Neural progenitor cell (in vitro differentiated cells): ENCODE measurements at places on chromosomes 16 and 17. TPM values are rescaled to one million over a fixed set of nuclear protein-coding genes. Genes with fewer than 3 reads are reported as not detected.

- DNase-seq: no peak
Measured at GRCh38 chr16:59432896-59433295, 698.8 kb upstream of the GOT2 start.

- no peak for DNase-seq
Measured at GRCh38 chr16:11439790-11440656, 94.8 kb downstream of the RMI2 start.

DNA sequence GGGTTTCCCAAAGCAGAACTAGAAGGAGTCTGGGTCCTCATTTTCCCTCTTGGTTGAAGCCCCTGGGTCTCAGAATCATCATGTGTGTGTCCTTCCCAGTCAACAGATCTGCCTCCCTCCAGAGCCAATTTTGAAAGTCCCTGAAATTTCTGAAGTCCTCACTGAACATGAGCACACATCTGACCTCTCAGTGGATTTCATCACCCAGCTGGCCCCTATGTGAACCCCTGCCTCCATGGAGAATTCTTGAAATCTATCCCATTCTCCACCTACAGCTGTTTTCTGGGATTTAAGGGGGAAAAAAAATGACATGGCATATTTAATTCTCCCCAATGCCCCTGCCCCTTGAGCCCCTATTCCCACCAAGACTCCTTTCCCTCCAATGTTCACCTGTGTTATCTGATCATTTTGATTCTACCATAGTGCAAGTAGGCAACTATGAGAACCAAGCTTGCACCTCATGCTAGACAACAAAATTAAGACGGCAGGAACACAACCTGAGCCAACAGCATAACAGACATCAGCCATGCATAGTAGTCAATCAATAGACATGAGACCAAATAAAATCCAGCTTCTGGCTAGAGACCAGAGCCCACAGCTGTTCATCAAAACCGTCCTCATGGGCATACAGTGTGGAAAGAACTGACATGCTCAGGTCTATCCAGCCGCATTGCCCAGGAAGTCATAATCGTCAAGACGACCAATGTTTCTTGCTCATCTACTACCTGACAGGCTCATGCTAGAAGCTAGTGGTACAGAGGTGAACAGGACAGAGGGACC is 14.9 kb downstream of the SOX9 start:
- DNase-seq: no peak

- no peak for DNase-seq
Measured at GRCh38 chr17:43552229-43552837, 6.2 kb upstream of the ETV4 start.

The EXOC3L1 gene
- not detected in 2 replicates for total RNA-seq

- DNase-seq: no peak
Measured at GRCh38 chr16:86419518-86419917, 90.8 kb upstream of the FOXF1 start.

GRCh38 chr17:20200016-20200795 is 191.0 kb downstream of the SPECC1 start:
- DNase-seq: peak; percentile 13

GRCh38 chr16:28051486-28051885 is 12.0 kb downstream of the GSG1L start:
- DNase-seq: no peak

The KRT12 gene
- not detected in 2 replicates for total RNA-seq

The ABCA10 gene
- 0.09 and 0.21 TPM in 2 replicates for total RNA-seq

GRCh38 chr17:70168977-70169708 is at the start of gene KCNJ2:
Gene KCNJ2, plus strand, starts transcription at chr17:70169532. Its CDS starts 5,508 bp downstream, at chr17:70175040.
- DNase-seq: peak; percentile 95

DNA sequence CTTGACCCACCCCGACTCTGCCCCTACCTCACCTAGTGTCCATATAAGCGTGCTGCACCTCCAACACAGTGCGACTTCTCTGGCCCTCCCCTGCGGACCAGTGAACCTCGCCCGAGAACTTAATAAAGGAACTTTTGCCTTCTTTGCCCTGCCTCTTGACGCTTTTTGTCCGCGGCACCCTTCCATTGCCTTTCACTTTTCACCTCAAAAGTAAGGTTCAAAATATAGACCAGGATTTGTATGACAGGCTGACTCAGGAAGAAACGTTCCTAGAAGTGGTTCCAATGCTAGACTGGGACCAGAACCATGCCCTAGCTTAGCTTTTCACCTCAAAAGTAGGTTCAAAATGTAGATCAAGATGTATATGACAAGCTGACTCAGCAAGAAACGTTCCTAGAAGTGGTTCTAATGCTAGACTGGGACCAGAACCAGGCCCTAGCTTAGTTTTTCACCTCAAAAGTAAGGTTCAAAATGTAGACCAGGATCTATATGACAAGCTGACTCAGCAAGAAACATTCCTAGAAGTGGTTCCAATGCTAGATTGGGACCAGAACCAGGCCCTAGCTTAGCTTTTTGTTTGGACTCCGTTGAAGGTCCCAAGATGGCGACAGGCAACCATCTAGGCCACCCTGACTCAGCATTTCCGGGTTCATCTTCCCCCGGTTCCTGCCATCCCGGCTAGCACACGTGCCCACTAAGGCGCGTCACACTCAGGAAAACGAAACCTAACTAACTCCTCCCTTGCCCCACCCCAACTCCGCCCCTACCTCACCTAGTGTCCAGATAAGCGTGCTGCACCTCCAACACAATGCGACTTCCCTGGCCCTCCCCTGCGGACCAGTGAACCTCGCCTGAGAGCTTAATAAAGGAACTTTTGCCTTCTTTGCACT is 51.0 kb upstream of the TMEM97 start:
- no peak for DNase-seq

The SCNN1B gene
- total RNA-seq: not detected in 2 replicates

- no peak for DNase-seq
Measured at GRCh38 chr17:28612531-28612930, 1.5 kb downstream of the RSKR start.

DNA sequence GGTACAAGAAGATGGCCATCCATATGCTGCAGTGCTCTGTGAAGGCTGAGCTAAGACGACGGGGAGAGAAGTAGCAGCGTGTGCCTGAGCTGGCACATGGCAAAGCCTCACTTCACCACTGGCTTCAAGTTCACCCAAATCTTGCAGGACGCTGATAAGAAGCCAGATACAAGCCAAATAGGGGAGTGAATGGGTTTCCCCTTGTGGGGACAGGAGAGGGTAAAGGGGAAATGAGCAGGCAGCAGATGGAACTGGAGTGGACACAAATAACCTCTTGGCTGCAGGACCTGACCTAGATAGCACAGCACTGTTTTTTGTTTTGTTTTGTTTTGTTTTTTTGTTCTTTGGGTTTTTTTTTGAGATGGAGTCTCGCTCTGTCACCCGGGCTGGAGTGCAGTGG is 21.0 kb upstream of the PITPNA start:
- no peak for DNase-seq

DNA sequence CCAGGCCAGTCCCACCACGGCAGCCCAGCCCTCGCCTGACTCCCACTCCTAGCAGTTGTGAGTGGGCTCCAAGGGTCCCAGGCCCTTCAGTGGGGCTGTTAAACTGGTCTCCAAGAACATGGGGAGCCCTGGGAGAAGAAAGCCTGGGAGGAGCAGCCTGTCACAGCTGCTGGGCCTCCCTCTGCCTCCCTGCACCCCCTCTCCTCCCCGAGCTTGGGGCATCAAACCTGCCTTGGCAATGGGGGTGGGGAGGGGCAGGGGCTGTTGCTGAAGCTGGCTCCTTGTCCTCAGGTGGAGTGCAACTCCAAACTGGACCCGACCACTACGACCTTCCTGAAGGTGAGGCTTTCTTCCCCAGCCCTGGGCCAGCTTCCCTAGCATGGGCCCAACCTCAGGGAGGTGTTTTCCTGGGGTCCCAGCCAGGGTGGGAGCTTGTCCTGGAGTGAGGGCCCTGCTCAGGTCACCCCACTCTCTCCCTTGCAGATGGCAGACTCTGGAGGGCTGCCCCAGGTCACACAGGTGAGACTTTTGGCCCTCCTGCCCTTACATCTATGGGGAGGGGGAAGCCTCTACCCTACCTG is 6.6 kb upstream of the SETD6 start:
- no peak for DNase-seq

GRCh38 chr17:33531311-33531710 is 238.2 kb upstream of the ASIC2 start:
- no peak for DNase-seq

The NOD2 gene
- total RNA-seq: 0.22 TPM in 1 of 2 replicates, not detected in the other

The SPIRE2 gene
- total RNA-seq: 6.5 and 9.0 TPM in 2 replicates

DNA sequence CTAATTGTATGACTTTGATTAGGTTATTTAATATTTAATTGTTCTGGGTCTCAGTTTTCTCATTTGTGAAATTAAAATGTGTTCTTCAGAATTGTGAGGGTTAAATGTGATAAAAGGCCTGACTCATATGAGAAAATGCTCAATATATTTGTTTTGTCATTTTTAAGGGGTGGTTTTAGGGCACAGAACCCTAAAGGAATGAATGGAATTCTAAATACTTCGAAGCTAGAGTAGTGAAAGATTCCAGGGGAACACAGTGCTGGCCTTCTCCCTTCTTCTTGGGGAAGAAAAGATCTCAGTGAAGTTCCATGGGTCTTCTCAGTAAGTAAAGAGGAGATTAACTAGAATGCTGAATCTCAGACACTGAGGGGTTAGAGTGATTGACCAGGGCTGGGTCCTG is 3.9 kb upstream of the SMPD3 start:
- DNase-seq: no peak

The ABCC12 gene
- total RNA-seq: 0.06 and 0.12 TPM in 2 replicates

GRCh38 chr16:50588276-50588675 is 40.1 kb downstream of the NKD1 start:
- peak; percentile 32 for DNase-seq

The C16orf74 gene
- total RNA-seq: 1.1 TPM in 1 of 2 replicates, not detected in the other

GRCh38 chr16:68980695-68981315 is 124.6 kb upstream of the HAS3 start:
- DNase-seq: no peak

GRCh38 chr17:77734371-77735080 is 224.0 kb upstream of the TNRC6C start:
- DNase-seq: peak; percentile 76

The RHBDF1 gene
- total RNA-seq: 11.0 and 24.4 TPM in 2 replicates

The RNF40 gene
- 45.6 and 77.3 TPM in 2 replicates for total RNA-seq

The FOXC2 gene
- total RNA-seq: not detected in 2 replicates

The CHCT1 gene
- total RNA-seq: 0.77 TPM in 1 of 2 replicates, not detected in the other

The HAS3 gene
- 2.5 and 3.3 TPM in 2 replicates for total RNA-seq

DNA sequence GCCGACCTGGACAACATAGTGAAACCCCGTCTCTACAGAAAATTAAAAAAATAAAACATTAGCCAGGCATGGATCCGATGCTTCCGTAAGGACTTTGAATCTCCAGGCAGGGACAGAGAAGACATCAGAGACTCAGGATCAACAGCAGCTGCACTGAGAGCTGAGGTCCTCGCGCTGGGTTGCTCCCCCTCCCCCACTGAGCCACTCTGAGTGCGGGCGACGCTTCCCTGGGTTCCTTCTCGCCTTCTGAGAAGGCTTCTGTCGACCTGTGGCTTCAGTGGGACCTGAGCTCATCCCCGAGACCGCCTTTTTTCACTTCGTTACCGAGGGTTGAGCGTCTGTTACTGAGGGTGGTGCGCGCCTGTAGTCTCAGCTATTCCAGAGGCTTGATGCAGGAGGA is 20.4 kb downstream of the ACTG1 start:
- DNase-seq: no peak

The MYOCD gene
- 0.03 and 0.04 TPM in 2 replicates for total RNA-seq

DNA sequence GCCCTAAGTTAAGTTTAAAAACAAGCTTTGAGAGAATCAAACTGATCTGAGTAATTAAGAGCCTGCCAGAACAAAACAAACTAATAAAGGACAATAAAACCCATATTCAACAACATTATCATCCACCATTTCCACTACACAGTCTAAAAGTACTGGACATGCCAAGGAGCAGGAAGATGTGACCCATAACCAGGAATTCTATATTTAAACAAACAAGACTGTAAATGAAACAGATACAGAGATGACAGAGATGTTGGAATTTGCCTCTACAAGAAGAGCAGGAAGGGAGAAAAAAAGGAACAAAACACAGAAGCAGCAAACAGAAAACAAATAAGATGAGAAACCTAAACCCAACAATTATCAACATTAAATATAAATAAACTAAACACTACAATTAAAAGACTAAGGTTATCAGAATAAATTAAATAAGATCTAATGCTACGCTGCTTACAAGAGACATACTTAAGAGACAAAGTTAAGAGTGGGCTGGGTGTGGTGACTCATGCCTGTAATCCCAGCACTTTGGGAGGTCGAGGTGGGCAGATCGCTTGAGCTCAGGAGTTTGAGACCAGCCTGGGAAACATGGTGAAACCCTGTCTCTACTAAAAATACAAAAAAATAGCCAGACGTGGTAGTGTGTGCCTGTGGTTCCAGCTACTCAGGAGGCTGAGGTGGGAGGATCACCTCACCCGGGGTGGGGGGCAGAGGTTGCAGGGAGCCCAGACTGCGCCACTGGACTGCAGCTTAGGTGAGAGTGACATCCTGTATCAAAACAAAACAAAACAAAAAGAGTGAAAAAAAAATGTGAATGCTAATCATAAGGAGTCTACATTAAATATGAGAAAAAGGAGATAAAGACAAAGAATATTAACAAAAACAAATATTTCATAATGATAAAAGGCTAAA is 50.6 kb downstream of the CREBBP start:
- DNase-seq: no peak
